C1 segment of cervical spinal cord (tissue), 14 donors: ENCODE measurements at places on chromosomes 7 and 10.

- no peak for DNase-seq
Measured at GRCh38 chr7:118232837-118233236, 8.3 kb downstream of the ANKRD7 start.

GRCh38 chr7:2855386-2855785, 11.3 kb upstream of the GNA12 start:
- no peak for DNase-seq

- DNase-seq, result no peak
Measured at GRCh38 chr7:150943453-150943814, 34.7 kb downstream of the KCNH2 start.

DNA sequence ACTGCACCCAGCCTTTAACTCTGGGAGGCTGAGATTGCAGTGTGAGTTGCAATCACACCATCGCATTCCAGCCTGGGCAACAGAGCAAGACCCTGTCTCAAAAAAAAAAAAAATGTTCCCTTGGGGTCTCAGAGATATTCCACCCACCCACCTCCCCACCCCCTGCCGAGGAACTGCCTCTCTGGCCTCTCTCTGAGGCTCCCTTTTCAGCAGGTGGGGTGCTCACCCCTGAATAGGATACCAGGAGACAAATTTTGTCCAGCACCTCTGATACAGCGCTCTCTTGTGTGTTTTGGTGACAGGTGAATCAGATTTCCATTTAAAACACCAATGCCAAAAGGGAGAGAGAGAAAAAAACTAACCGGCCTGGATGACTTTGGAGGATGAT, 92.6 kb upstream of the KIF5B start:
- DNase-seq, result no peak

- DNase-seq, result no peak
Measured at GRCh38 chr10:23055424-23056185, 39.8 kb upstream of the MSRB2 start.

- no peak for DNase-seq
Measured at GRCh38 chr7:50679218-50680007, 103.3 kb downstream of the GRB10 start.

- no peak for DNase-seq
Measured at GRCh38 chr10:124802313-124802675, 675 bp downstream of the ABRAXAS2 start.

DNA sequence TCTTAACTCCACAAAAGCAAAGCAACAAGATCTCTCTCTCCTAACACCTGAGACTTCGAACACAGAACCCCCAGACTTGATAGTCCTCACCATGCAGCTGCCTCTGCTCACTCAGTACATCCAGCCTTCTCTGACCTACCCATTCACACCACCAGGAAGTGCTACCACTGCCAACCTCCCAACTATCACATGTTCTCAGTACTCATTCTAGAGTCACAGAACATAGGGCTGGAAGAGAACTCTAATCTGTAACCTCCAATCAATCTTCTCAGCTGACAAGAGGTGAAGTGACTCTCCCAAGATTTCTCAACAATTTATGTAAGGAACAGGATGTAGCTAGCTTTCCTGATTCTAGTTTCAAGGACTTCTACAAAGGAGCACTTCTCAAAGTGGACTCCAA, 3.8 kb downstream of the NUDCD3 start:
- no peak for DNase-seq
